ENCODE measurements at places on chromosomes 6 and 20. TPM values are rescaled to one million over a fixed set of nuclear protein-coding genes. Genes with fewer than 3 reads are reported as not detected.

AKIRIN2 gene
- 29.4 TPM for total RNA-seq

TUBB2B gene
- 2.4 TPM for total RNA-seq

DEFB124 gene
- total RNA-seq, result not detected

FKBP1C gene
- total RNA-seq, result 0.35 TPM

DNA sequence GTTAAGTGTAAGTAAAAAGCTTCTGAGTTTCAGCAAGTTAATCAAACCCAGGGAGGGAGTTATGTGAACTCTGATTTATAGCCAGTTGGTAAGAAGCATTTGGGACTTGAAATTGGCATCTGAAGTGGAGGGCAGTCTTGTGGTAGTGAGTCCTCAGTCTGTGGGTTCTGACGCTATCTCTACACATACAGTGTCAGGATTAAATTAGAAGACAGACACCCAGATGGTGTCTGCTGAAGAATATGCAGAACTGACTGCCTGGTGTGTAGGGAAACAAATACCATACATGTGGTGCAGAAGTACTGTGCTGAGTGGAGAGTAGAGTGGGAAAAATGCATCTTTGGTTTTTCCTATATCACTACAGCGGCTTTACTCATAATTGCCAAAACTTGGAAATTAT, 43.5 kb upstream of the PLN start:
- DNase-seq, result no peak

DNA sequence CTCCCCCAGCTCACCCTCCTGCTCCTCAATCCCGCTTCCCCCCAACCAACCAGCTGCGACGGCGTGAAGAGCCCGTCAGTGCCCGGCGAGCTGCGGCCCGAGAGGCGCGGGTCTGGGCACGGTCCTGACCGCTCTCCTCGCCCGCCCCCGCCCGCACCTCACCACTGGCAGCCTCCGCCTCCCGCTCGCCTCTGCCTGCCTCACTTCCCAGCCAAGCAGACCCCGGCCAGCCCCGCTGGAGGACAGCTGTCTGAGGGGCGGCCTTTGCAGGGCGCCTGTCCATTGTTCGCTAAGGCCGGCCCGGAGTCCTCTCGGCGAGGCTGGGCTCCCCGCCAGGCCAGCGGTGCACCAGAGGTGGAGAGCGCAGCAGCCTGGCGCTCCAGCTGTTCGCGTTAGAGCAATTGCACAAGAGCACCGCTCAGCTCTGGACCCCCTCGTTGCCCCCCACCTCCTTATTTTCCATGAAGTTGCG, 1.3 kb downstream of the SOBP start:
- DNase-seq, result peak; percentile 78

GRCh38 chr6:68638230-68638900, 3.3 kb downstream of the ADGRB3 start:
- DNase-seq, result no peak

- DNase-seq, result no peak
Measured at GRCh38 chr6:106789428-106790148, 160.2 kb downstream of the QRSL1 start.

GRCh38 chr20:4896971-4897497, 104.3 kb downstream of the SLC23A2 start:
- peak; percentile 56 for DNase-seq
